ENCODE measurements at places on chromosomes 12 and 14. TPM values are rescaled to one million over a fixed set of nuclear protein-coding genes. Genes with fewer than 3 reads are reported as not detected.

The PLBD1 gene
- 2.5 TPM for total RNA-seq

The LRRC43 gene
- total RNA-seq: 1.2 TPM

The ASCL4 gene
- total RNA-seq: not detected

The NAB2 gene
- total RNA-seq: 33.2 TPM

The GCH1 gene
- total RNA-seq: 1.2 TPM

The PTCSC3 gene
- not detected for total RNA-seq

- DNase-seq: no peak
Observed at GRCh38 chr14:40576880-40577478, 1029.7 kb upstream of the LRFN5 start.

- DNase-seq: no peak
Observed at GRCh38 chr14:24339284-24340151, at the start of gene RIPK3. RIPK3 (minus strand) TSS chr14:24339991; CDS start chr14:24339826, 165 bp downstream.

GRCh38 chr12:131054345-131055092 lies 100.8 kb downstream of the ADGRD1 start:
- no peak for DNase-seq

DNA sequence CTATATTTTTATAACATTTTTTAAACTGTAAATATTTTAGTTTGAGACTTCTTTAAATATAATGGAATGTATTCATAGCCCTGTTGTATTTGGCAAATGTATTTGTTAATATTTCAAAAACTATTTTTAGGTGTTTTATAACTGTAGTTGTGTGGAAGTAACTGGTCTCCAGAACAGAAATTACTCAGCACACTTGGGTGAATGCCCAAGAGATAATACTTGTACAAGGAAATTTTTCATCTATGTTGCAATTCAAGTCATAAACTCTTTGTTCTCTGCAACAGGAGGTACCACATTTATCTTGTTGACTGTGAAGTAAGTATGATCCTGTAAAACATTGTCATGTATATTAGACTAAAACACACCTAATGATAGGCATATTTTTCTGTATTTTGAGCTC lies 72.8 kb downstream of the SLCO1B3 start:
- DNase-seq: no peak
